HS-27A (cell line): ENCODE measurements at places on chromosomes 11 and 22.

DNA sequence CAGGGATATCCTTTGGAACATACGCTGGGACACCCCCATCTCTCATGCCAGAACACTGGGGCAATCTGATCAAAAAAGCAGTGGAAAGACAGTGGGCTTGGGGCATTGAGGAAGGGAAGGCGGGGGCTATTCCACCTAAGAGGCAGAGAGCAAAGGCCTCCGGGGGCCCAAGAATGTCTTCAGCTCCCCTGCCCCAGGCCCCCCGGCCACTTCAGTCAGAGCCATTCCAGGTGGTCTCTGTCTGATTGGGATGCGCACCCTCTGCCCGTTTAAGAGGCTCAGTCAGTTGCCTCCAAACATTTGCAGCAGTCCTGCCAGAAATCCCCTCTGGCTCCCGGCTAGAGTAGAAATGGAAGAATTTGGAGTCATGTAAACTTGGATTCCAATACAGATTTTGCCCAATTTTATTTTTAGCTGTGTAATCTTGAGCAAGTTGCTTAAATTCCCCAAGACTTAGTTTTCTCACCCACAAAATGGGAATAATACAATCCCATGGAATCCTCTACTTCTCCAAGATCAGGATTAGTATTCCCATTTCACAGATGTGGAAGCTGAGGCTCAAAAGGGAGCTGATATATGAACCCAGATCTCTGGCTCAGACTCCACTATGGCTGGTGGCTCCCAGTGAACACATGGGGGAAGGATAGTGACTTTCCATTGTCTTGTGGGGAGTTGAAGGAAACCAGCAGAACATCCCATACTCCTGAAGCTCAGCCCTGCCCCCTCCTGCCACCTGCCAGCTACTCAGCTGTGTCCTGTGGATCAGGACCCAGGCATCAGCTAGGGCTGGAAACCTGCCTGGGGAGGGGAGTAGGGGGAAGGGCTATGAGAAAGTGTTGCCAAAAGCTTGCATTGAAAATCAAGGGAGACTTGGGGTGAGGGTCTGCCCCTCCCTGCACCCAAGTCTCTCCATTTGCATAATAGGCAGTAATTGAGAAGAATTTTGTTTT is 6.1 kb upstream of the WNT11 start:
- no peak for DNase-seq

DNA sequence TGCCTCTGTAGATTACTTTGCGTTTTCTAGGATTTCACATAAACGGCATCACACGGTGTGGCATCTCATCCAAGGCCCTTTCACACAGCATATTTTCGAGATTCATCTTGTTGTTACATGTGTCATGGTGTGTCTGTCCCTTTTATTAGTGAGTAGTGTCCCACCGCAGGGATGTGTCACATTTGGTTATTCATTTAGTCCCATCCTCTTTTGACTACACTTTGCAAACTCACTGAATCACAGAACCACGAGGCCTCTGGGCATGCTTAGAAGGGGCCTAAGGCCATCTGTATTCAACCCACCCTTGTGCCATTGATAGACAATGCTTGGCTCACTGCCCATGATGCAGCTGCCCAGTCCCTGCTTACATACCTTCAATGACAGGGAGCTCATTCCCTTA is 4.2 kb upstream of the RAC2 start:
- no peak for DNase-seq

DNA sequence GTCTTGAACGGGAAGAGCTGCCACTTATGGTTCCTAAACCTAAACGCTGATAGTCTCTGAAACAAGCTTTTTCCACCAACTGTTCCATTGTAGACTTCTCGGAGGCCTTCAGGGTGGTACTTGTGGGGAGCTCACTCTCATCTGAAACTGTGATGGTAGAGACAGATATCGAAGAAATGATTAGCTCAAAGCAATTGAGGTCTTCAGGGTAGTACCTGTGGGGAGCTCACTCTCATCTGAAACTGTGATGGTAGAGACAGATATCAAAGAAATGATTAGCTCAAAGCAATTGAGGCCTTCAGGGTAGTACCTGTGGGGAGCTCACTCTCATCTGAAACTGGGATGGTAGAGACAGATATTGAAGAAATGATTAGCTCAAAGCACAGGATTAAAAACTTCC is 175.7 kb downstream of the SWAP70 start:
- no peak for DNase-seq

DNA sequence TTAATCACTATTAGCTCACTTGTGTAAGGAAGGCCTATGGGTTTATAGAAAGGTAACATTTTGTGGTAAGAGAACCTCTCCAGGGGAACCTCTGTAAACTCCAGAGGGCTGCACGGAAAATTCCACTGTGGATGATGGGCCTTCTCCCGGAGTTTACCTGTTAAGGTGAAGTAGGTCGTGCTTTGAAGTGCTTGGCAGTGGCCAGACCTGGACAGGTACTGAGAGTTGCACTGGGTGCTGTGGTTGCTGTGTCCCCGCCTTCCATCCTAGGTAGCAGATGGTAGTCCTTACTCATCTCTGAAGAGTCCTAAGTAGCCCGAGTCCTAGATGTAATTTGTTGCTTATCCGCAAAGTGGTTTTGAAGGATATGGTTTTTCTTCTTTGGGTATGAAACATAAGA is 133.4 kb downstream of the TEAD1 start:
- no peak for DNase-seq

GRCh38 chr22:46536537-46537224 is 739 bp downstream of the CELSR1 start:
- DNase-seq: no peak

DNA sequence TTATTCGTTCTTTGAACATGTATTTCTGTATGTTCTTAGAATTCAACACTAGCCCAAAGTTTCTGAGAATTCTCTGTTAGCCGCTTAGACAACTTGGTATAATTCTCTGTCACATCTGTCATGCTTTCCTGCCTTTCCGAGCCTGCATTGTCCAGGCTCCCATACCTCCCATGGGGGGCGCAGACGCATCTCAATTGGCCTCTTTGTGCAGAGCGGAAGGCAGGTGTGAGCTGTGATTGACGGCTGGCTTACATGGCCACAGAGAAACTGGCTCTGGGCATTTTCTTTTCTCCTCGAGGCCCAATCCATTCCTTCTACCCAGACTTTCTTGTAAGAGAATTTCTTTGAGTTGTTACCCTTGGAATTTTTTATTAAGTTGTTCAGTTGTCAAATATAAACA is 132.7 kb upstream of the SESN3 start:
- DNase-seq: no peak

DNA sequence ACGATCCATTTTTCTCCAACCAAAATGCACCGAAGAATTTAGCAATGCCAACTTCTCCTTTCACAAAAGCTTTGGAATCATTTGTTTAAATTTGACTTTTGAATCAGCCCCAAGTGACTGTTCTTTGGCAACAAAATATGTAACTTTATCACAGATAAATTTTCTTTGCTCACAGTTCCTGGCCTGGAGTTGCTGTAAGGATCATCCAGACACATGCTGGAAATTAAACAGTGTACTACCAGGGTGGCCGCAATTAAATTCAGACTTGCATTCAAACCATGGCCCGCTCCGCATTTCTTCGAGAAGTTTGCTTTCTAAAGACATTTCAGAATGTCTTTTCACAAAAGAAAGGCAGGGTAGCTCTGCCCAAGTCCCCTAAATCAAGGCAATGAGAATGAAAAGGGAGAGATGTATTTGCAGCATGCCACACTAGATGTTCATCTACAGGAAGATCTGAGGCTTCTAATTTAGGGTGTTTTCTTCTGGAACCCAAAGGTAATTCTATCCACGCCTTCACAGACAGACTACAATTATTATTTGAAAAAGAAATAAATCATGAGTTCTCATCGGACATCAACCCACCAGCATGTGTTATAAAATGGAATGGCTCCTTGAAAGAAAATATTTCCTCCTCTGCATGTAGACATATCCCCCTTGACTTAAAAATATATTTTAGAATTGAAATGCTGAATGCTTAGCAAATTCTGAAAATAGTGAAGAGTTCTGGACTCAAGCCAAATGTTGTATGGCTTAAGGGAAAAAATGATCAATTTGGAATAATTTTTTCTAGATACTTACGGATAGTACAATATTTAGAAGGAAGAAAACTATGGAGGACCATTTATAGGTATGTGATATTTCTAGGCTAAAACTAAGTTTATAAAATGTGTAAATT is 189.7 kb upstream of the BLID start:
- no peak for DNase-seq

DNA sequence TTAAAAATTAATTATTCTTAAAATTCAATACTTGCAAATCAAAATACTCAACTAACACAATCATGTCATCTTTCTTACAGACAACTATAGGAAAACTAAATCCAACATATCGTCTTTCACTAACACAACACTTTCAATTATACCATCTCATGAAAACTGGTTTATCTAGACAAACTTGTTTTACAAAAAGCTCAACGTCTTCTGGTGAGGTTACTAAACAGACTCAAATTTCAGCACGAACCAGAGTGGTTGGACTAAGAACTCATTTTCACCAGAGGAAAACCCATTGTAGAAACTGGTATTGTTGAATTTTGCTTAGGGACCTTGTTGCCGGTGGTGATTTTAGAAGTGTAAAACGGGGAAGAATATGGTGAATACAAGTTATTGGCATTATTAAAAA is 52.2 kb downstream of the NUP98 start:
- no peak for DNase-seq

- no peak for DNase-seq
Observed at GRCh38 chr11:8685820-8686219, 3.2 kb downstream of the RPL27A start.

DNA sequence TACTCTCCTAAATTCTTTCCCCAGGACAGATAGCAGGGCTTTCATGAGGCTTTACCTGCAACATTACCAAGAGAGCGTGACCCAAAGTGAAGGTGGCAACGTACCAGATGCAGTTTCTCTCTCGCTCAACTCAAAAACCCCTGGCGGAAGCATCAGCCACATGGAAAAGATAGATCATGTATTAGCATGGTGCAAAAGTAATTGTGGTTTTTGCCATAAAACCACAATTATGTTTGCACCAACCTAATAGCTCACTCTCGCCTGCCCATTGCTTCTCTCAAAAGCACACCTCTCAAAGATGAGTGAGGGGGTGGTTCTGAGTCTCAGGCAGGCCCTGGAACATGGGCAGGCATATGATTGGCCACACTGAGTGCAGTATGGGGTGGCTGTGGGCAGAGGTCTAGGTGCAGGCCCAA is 7.0 kb downstream of the MS4A6A start:
- no peak for DNase-seq

DNA sequence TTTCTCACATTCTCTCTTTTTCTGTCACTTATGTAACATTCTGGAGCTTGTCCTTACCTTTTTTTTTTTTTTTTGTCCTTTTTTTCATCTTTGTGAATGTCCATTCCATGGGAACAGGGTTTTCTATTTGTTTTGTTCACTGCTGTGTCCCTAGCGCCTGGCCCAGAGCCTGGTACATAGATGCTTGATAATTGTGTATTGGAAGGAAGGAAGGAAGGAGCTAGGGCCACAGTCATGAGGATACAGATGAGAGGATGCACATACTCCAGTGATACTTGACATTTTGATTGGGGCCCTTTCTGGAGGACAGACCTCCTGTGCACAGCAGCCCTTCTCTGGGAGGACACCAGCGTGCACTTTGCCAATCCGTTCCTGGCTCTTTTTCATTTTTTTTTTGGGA is 68.9 kb downstream of the KIAA1671 start:
- DNase-seq: no peak

DNA sequence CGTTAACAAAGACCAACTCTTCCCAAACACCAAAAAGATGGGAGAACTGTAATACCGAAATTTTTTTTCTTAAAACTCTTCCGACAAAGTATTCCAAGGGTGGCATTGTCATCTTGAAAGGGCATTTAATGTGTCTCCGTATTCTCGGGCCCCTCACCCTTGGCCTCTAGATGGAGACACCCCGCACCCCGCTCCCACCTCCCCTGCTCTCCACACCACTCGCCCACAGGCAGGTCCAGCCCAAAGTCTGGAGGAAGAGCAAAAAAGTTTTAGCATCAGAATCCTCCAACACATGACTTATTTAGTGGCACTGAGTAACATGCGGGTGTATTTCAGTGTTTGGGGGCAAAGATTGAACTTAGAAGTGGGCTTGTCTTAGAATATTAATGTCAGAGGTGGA is 20.7 kb downstream of the SPATA19 start:
- no peak for DNase-seq

GRCh38 chr11:125618383-125618782 is 6.6 kb upstream of the CHEK1 start:
- no peak for DNase-seq

GRCh38 chr11:22752908-22753310 is 76.7 kb downstream of the SVIP start:
- DNase-seq: no peak

DNA sequence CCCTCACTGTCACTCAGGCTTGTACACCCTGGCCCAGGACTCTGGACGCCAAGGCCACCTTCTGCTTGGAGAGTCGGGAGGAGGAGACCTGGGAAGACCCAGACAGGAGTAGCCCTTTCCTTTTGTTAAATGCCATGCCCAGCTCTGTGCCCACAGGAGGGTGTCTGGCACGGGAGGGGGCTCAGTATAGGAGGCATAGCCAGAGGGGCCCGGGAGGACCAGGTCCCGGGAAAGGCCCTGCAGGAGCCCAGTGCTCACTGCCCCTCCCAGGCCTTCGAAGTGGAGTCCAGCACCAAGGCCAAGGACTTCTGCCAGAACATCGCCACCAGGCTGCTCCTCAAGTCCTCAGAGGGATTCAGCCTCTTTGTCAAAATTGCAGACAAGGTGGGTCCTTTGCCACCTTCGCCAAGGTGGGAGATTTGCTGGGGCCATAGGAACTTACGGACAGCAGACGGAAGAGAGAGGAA is 79.0 kb downstream of the MYO7A start:
- DNase-seq: no peak

DNA sequence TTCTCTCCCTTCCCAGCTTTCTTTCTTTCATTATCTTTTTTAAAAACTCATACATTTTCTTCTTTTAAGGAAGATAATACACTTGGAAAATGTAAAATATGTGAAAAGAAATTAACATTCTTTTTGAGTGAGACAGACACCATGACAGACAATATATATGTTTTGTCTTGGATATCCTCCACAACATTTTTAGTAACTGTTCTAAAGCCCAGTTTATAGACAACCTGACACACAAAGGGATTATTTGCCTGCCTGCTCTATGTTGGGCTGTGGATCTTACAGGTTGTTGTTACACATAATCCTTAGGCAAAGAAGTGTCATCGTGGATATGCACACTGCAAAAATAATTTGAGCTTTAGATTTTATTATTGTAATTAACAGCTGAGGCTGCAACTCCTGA is 301.4 kb upstream of the PDGFD start:
- no peak for DNase-seq

GRCh38 chr11:71241721-71242259 is 10.6 kb downstream of the SHANK2 start:
- no peak for DNase-seq

- DNase-seq: peak; percentile 54
Observed at GRCh38 chr11:10298342-10298741, 4.3 kb upstream of the SBF2 start.

DNA sequence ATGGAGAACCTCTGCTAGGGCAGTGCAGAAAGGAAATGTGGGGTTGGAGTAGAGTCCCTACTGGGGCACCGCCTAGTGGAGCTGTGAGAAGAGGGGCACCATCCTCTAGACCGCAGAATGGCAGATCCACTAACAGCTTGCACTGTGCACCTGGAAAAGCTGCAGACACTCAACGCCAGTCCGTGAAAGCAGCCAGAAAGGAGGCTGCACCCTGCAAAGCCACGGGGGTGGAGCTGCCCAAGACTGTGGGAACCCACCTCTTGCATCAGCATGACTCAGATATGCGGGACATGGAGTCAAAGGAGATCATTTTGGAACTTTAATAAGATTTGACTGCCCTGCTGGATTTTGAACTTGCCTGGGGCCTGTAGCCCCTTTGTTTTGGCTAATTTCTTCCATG is 8.7 kb downstream of the TSKU start:
- DNase-seq: no peak
